HEK293T (cell line): ENCODE measurements at places on chromosomes 4 and X.

DNA sequence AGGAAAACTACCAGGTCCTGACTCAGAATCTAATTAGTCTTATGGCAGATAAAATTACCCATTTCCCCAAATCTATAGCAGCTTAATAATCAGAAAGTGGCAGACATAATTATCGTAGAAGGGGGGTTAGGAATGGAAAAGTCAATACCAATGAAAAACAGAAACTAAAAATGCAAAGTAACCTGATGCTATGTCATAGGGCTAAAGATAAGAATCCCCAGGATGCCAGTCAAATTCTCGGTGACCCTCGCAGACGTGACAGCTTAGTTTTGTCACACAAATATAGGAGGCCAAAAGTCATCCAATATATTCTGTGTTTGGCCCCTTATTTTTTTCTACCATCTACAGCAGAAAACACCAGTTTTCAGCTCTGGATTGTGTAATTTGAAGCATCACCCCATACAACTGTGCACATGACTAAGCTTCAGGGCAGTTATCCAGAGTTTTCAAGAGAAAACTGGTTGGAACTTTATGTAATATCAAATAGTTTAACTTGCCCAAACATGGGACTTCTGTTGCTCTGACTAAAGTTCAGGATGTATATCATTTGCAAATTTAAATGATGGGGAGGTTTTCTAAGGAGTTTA is 30.9 kb downstream of the RASSF6 start:
- peak; percentile 16 for DNase-seq

GRCh38 chr4:174244441-174244840 is 39.0 kb downstream of the FBXO8 start:
- no peak for DNase-seq

DNA sequence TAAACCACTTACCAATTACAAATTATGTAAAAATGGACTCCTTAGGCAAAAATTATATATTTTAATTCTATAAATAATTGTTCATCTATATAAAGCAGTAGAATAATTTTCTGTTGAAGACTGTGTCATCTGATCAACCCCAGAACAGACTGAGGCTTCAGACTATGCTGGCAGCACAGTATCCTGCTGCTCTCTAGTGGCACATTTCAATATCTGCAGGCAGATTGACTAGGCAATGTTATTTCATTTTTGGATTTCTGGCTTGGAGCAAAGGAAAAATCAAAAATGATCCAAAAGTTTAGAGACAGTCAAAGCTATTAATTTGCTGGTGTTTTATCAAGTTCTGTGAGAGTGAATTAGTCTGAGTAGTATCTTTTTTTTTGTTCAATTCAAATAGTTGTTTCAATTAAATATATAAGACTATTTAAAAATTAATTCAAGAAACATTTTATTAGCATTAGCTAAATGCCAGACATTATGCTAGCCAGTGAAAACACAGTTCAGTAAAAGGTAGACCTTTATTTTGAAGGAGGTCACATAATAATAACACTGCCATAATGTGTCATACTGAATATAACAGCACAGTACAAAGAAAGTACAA is 21.3 kb upstream of the SULT1E1 start:
- DNase-seq, result peak; percentile 51

DNA sequence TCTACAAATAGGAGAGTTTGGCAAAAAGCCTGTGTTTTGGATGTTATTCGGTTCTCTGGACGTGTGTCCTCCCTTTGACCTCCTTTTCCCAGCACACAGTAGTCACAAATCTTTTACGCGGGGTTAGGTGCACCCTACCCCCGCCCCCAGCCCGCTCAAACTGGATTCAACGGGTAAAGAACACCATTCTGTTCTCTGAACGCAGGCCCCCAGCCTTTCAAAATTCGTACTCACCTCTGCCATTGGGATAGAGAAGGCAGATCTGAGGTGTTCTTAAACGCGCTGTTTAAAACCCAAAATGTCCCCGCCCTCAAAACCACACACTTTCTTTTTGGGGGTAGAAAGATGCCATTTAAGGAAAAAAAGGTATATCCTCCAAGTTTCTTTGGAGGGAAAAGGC is 2.7 kb downstream of the LEF1 start:
- DNase-seq, result no peak

GRCh38 chrX:132712350-132712749 is 223.5 kb upstream of the MBNL3 start:
- DNase-seq, result no peak

GRCh38 chr4:171561419-171561818 is 251.8 kb upstream of the GALNTL6 start:
- DNase-seq, result no peak

GRCh38 chr4:3630598-3631543 is 98.6 kb upstream of the LRPAP1 start:
- no peak for DNase-seq

GRCh38 chrX:23292988-23293651 is 41.5 kb upstream of the PTCHD1 start:
- no peak for DNase-seq

- DNase-seq, result no peak
These were observed 18.0 kb downstream of the DOK7 start for GRCh38 chr4:3481113-3481531.

- DNase-seq, result no peak
These were observed 178.4 kb downstream of the TECRL start for GRCh38 chr4:64230709-64231310.

GRCh38 chrX:13890806-13891205 is 73.9 kb upstream of the GPM6B start:
- DNase-seq, result no peak

DNA sequence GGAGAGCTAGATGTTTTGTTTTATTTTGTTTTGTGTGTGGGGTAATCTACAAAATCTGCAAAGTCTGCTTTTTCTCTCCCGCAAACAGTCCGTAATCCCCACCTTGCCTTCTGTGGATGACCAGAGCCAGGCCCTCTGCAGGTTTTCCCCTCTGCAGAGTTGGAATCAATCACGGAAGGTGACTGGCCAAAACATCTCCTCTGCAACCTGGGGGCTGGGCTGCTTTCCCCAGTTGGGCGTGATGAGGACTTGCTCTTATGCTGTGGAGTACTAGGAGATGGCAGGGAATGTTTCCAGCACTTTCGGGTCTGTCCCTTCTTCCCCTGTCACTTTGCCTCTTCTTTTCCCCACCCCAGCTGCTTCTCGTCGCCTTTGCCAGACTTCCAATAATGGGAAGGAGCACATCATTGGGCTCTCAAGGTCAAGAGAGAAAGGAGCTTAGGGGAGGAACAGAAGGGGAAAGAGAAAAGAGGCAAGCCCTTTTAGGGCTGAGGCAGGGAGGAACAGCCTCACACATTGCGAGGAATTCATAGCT is 1.1 kb downstream of the TMEM35A start:
- no peak for DNase-seq

GRCh38 chr4:98932539-98932938 is 3.6 kb upstream of the EIF4E start:
- no peak for DNase-seq

GRCh38 chr4:3215733-3216132 is 33.2 kb upstream of the MSANTD1 start:
- no peak for DNase-seq

DNA sequence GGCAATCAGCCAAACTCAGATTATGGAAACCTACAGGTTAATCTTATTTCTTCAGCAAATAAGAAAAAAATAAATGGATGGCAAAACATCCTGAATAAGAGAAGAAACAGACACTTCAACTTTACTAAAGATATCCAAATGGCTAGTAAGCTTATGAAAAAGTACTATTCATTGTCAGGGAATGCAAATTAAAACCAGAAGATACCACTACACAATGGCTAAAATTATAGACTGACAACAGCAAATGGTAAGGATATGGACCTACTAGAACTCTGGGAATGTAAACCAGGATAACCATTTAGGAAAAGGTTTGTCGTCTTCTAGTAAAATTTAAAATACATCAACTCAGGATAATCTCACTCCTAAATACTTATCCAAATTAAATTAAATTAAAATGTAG is 24.3 kb downstream of the GRSF1 start:
- no peak for DNase-seq

- no peak for DNase-seq
These were observed 121.2 kb upstream of the STX18 start for GRCh38 chr4:4663028-4663427.

DNA sequence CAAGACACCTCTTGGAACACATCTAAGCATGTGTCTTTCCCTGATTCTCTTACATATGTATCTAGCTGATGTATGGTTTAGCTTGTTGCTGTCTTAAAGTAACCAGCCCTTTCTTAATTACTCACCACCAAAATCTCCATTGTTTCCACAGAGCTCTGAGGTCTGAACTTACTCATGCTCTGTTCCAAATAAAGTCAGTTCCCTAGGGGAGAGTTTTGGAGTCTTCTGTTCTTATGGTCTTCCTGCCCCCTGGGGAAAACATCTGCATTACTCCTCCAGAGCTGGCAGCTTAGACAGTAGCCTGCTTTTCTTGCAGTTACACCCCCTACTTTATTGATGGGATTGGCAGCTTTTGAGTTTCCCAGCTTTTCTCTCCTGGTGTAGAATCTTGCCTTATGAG is 125.8 kb downstream of the EDA start:
- DNase-seq, result no peak

DNA sequence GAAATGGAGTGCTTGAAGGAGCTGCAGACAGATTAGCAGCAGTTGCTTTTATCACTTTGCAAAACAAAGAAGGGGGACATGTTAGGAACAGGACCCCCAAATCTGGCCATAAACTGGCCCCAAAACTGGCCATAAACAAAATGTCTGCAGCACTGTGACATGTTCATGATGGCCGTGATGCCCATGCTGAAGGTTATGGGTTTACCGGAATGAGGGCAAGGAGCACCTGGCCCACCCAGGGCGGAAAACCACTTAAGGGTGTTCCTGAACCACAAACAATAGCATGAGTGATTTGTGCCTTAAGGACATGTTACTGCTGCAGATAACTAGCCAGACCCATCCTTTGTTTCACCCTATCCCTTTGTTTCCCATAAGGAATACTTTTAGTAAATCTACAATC is 79.6 kb upstream of the GC start:
- DNase-seq, result no peak

GRCh38 chrX:37690119-37690518 is 4.5 kb downstream of the XK start:
- DNase-seq, result no peak

GRCh38 chr4:78922207-78922606 is 17.0 kb downstream of the PAQR3 start:
- DNase-seq, result no peak

- no peak for DNase-seq
These were observed 167.4 kb upstream of the TACR3 start for GRCh38 chr4:103887191-103887590.

DNA sequence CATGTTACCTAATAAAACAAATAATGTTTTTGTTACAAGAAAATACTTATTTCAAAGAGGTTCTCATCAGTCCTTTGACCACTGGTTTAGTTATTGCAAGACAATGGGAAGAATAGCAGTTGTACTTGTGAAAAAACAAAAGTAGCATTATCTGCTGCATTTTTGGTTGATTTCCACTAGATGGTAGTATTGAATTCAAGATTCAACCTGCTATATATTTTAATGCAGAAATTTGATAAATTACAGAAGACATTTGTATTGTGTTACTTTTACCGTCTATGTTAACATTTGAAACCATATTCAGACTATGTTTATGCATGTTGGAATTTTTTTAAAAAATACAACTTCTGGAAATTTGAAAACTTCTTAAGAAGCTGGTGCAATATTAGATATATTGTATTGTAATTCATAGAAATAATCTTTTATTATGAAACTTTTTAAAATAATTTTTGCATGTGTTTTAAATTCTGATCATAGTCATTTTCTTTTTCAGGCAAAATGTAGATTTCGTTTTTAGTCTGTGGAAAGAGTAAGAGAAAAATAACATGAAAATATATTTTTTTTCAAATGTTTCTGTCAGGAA is 56.4 kb downstream of the SPCS3 start:
- DNase-seq, result peak; percentile 9
